ENCODE measurements at places on chromosomes 12 and 14.

DNA sequence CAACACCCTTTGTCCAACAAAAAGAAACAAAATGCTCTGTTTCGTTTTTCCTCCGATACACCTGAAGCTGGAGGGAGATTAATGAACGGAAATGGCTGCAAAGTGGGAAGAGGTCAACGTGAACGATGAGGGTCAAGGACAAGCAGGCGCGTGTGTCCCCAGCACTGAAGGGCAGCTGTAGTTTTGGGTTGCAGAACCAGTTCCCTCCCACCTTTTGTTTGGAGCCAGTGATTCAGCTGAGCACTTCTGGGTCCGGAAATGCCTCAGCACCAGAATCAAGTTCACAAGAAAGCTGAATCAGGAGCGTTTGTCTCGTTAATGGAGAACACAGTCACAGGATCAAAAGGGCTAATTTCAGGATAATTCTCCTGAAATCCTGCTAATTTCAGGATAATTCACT is 51.1 kb upstream of the PWP1 start:
- ATAC-seq = no peak

DNA sequence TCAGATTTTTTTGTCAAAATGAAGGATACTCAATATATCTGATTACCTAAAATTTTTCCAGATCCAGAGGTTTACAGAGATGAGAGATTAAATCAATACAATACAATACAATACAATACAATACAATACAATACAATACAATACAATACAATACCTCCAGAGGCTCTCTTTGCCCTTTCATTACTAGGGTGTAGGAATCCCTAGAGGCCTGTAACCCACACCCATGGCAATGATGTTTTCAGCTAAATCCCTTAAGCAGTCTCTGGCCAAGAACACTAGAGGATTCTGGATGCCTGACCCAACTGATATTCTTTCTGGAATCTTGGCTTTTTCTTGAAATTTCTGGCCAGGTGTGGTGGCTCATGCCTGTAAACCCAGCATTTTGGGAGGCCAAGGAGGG is 23.7 kb upstream of the AEBP2 start:
- ATAC-seq = no peak

- peak; percentile 40 for ATAC-seq
These were observed 541 bp downstream of the GOLT1B start for GRCh38 chr12:21502164-21502496.

GRCh38 chr12:105384916-105385535 is 54.5 kb downstream of the C12orf75 start:
- ATAC-seq = no peak

GRCh38 chr12:107317751-107318555 is 224.6 kb upstream of the CRY1 start:
- ATAC-seq = peak; percentile 91

- ATAC-seq = no peak
These were observed 165.9 kb downstream of the TMTC3 start for GRCh38 chr12:88307961-88308360.

DNA sequence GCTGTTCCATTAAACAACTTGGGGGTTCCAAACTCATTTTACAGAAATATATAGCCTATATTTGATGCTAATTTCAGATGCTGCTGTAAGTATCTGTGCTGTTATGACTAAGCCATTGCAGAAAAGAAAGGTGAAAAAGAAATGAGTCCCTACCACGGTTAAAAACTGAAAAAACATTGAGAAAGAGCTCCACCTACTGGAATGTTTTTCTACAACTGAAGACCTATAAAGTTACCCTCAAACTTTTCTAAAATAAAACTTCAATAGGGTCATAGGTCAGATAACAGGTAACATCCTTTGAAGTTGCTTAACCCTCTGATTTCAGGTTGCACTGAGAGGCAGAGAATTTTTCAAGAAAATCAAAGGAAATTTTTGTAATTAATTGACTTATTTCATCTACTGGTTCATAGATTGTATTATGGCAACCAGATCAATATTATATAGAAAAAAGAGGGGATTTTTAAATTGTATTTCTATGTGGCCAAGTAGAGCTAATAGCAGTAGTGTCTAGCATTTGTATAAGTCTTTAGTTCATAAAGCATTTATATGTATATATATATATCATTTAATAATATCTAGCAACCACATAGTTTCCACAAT is 279.9 kb downstream of the RPS29 start:
- no peak for ATAC-seq

GRCh38 chr14:99347561-99347960 is 75.6 kb upstream of the BCL11B start:
- ATAC-seq = no peak

DNA sequence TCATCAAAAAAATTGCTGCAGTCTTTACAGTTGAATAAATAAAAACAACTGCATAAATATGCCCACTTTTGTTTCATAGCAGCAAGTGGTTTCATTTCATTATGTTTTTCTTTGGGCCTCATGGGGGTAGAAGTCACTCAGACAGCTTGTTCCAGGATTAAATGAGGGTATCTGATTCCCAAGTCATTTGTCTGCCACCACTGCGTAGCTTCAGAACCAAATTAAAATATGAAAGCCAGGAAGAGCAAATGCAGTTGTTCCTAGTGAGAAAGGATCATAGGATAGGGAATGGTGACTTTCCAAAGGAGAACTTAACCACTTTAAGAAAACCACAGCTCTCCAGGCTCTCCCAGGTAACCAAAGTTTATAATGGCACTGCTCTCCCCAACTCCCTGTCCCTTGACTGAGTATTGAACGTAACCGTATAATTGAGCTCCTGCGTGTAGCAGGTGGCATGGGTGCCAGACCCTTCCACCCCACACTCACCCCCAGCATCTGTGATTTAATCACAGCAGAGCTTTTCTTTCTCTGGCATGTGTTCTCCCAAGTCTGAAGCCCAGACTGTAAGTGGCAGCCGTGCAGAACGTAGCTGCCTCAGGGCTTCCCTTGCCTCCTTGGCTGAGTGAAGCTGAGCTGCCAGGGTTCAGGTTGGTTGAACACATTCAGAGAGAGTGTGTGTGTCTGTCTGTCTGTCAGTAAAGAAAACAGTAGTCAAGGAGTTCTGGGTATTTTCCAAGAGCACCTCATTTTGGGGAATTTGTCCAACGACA is 11.3 kb upstream of the KCNH3 start:
- no peak for ATAC-seq

GRCh38 chr14:23405096-23405495 is 3.0 kb downstream of the MYH6 start:
- no peak for ATAC-seq

DNA sequence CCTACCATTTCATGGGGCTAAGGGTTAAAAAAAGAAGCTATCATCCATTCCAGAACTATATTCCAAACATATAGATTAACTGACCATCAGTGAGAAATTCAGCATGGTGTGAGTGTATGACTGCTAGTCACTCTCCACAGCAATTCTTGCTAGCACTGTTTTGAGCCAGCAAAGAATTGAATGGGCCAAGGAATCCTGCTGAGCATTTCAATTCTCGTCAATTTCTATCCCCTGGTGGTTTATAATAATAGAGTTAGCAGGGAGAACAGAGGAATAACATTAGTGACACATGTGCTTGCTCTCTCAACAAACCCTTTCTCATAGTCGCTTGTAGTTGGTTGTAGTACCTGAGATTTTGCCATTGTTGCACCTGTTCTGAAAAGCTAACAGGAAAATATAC is 7.2 kb downstream of the MBIP start:
- no peak for ATAC-seq

DNA sequence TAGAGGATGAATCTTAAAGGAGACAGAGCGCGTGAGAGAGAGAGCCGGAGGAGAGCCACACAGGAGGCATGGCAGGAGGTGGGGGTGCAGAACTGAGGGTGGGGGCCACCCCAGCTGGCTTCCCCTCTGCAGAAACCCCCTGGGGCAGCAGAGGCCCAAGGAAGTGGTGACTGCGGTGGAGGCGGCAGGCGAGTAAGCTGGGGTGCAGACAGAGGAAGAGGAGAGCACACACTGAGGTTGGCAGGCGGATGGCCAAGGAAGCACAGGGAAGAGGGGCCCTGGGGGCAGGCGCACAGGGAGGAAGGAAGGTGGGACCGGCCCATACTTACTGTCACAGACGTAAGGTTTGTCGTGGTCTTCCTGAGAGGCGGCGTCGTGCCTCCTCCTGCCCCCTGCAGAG is 179.8 kb downstream of the DPF3 start:
- no peak for ATAC-seq

- ATAC-seq = peak; percentile 66
These were observed 40.8 kb downstream of the TGFB3 start for GRCh38 chr14:75941030-75941429.

DNA sequence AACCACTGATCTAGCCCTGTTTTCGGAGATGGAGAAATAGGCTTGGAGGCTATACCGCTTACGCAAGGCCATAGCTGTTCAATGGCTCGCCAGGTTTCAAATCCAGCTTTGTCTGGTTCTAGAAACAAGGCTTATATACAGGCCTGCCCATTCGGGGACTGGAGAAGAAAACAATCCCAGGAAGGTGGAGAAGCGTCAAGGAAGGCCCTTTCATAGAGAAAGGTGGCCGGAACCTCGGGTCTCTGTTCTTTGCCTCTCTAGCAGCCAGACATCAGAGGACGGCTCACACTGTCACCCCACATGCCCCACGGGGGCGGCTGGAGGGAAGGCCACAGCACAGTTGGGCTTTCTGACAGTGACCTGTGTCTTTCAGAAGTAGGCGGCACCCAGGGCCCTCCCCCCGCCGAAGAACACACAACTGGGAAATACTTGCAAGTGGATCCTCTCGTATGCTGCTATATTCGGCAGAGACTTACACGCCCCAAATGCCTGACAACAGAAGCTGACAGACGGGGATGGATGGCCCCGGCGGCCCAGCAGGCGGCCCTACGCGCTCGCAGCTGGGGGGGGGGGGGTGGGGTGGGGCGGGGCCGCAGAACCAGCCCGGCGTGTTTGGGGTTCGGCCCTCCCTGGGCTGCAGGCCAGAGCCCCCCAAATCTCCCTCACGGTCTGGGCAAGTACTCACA is 4.5 kb upstream of the SETD1B start:
- ATAC-seq = peak; percentile 21

- ATAC-seq = peak; percentile 60
These were observed 83.3 kb downstream of the CCER1 start for GRCh38 chr12:90871726-90872096.

GRCh38 chr12:107339932-107340331 is 246.6 kb upstream of the CRY1 start:
- no peak for ATAC-seq

- ATAC-seq = no peak
These were observed 59.7 kb downstream of the TBC1D30 start for GRCh38 chr12:64884164-64884542.

DNA sequence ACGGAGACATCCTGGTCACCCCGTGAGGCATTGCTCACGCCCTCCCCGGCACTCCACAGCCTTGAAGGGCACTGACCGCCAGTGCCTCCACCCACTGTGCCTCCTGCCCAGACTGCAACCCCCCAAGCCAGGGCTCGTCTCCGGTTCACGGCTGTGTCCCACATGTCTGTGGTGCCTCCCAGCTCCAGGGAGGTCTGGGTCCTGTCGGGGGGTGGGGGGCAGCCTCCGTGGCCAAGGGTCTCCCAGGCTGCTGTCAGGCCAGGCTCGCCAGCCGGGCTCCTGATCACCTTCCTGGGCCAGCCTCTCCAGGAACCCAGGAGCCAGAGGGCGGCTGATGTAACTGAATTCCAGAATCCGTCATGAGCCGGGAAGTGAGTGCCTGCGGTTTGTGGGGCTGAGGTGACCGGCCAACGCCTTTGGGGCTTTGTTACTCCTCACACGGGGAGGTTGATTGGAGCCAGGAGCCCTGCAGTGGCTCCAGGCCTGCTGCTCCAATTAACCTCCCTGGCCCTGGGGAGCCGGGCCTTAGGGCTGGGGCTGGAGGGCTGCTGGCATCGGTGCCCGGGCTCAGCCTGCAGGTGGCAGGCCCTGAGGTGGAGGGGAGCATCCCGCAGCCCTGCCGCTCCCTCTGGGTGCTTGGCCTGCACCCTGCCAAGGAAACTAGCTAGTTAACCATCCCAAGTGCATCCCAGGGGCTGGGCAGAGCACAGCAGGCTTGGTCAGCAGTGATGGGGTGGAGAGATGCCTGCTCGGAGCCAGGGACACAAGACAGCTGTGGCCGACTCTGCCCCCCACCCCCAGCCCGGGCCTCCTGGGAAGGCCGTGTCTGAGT is 36.4 kb upstream of the FBRSL1 start:
- no peak for ATAC-seq

DNA sequence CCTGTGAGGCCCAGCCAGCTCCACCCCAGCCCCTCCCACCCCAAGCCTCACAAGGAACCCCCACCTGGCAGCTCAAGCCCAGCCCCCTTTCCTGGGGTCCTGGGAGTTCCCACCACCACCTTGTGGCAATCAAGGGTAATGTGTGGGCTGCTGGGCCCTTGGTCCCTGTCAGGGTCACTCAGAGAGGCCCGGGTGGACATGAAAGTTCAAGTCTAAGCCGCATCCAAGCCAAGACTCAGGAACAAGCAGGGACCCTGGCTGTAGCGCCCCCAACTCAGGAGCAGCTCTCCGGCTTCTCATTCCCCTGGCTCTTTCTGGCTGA is 106.4 kb upstream of the C14orf180 start:
- no peak for ATAC-seq

GRCh38 chr12:96487634-96488033 is 1.7 kb upstream of the CFAP54 start:
- no peak for ATAC-seq

DNA sequence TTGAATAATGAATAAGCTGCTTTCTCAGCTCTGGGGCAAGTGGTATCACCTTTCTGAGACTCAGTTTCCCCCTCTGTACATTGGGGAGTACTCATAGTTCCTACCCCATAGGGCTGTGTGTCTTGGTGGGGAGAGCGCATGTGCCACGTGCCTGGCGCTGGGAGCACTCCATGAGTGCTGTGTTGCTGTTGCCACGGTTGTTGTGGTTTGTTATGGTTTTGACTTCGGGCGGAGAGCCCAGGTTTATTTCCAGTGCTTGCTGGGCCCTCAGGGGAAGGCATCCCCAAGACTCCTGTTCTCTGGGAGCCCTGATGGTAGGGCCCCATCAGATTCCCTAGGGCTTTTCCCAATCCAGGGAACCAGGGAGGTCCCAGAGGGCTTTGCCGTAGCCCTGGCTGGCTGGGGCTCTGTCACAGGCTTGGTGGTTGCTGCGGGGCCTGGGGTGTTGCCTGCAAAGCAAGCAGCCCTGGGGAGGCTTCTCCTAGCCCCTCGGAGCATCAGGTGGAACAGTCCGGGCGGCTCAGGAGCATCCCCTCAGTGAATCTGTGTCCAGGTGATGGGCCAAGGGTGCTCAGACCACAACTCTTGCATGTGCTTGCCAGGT is 18.6 kb downstream of the SH2B3 start:
- ATAC-seq = no peak
